ENCODE measurements at places on chromosomes 3 and 15.

- DNase-seq: no peak
These were observed 30.5 kb downstream of the TNK2 start for GRCh38 chr3:195877767-195878423.

DNA sequence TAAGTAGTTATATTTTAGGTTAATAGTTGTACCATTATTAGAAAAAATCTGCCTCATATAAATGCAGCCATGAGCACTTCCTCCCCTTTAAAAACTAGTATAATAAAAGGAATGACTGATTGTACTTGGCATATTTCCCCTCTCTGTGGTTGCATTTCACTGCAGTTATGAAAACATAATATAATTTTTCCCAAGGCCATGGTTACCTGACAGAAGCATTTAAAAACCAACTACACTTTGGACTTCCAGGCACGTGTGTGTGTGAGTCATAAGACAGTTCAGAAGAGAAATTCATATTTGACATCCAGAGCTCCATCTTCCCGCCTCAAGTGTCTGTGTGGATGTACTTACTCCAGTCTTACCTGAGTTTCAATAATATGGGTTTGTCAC lies 828.2 kb upstream of the CFAP20DC start:
- no peak for DNase-seq

- no peak for DNase-seq
These were observed 4.6 kb downstream of the CIDEC start for GRCh38 chr3:9875448-9875847.

DNA sequence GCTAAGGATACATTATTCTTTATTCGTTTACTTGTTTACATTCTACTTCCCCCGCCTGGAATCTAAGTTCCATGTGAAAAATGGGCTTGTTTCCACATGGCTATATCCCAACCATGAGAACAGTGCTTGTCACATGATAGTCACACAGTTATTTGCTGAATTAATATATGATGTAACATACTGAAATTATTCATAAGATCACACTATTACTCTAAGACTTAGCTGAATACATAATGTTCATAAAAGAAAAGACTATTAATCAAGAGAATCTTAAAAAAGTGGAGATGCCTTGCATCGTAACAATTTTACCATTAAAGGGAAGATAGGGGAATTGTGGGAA lies 6.5 kb downstream of the PBRM1 start:
- no peak for DNase-seq
